ENCODE measurements at places on chromosomes 11 and 22.

- DNase-seq = no peak
Observed at GRCh38 chr11:113814181-113814580, 34.6 kb downstream of the CLDN25 start.

DNA sequence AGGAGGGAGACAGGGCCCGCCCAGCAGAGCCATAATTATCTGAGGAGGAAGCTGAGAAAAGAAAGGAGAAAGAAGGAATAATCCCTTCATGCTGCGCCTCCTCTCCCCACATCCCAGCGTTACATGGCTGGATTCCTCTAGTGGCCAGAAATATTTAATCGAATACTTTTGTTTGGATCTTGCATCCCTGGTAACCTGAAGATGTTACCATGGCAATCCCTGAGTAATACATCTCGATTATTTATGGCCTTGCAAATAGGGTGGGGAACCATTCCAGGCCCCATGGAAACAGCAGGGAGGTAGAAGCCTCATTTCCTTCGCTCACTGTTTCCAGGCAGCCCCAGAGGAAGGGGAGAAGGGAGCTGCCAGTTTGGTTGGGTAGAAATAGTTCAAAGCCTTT lies 357.7 kb downstream of the BUD13 start:
- DNase-seq = no peak

DNA sequence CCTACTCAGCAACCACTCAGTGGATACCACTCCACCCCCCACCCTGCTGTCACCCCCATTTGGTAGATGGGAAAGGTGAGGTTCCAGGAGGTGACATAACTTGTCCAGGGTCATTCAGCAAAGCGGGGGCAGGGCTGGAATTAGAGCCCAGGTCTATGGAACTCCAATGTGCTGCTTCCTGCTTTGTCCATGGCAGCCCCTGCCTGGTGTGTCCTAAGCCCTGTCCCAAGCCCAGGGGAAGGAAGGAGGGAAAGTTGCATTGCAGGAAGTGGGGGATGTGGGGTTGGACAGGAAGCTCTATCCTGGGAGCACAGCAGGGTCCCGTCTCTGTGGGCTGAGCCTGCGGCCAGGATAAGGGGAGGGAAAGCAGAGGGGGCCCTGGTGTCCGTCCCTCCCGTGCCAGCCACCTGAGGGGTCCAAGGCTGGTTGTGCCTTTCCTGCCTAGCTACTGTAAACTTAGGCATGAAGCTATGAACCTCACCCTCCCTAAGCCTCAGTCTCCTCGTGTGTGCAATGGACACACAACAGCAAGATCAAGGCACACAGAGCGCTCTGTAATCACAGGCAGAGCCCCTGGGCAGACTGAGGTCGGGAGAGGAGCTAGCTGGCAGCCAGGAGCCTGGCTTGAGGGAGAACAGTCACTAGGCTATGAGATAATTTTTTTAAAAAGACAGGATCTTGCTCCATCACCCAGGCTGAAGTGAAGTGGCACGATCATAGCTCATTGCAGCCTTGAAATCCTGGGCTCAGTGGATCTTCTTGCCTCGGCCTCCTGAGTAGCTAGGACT lies 12.9 kb downstream of the GAL3ST1 start:
- DNase-seq = no peak

DNA sequence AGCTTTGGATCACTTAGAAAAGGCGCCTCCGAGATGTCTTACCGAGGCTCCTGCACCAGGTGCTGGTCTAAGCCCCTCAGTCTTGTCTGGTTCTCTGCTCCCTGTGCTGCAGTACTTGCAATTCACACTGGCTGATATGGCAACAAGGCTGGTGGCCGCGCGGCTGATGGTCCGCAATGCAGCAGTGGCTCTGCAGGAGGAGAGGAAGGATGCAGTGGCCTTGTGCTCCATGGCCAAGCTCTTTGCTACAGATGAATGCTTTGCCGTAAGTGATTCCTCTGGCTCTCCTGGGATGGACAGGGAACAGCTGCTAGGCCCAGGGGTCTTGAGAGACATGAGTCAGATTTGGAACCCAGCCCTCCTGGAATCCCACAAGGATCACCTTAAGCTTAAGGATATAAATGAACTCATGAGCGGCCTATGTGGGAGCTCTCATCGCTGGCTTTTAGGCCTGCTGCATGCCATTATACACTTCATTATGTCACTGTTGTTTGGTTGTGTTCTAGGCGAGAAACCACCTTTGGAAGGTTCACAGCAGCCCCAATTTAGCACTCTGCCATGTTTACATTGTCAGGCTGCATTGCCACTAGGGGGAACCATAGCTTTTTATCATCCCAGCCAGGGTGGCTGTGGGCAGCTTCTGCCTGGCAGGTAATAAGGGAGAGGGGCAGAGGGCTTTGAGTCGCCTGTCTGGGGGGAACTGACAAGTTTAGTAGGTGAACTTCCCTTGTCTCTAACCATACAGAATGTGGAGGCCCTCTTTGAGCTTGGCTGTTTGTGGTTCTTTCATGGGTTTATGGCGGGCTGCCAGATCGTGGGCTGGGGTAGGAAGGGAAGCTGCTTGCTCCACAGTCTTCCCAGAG lies 8.5 kb downstream of the ACAD8 start:
- DNase-seq = no peak

DNA sequence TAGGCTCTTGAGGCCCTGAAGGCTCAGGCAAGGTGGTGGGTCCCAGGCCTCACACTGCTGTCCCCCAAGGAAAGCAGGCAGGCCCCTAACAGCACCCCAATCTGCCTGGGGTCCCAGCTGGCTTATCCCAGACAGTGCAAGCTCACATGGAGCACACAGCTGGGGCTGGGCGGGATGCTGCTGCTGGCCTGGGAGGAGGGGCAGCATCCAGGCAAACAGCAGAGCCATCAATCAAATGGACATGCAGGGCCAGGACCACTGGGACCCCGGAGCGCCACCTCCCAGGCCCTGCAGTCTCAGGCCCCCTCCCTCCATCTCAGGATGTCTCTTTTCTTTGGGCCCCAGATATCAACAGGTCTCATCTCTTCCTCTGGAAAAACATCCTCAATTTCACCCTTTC lies 140.3 kb downstream of the BRD1 start:
- DNase-seq = no peak

All from stimulated activated CD4-positive, alpha-beta T cell treated with anti-CD3 and anti-CD28 coated beads, Interleukin-4, amount 100 ng/mL, for 48 hours (primary cell).